Lung (tissue), 17 donors: ENCODE measurements at places on chromosomes 13 and 19. TPM values are rescaled to one million over a fixed set of nuclear protein-coding genes. Genes with fewer than 3 reads are reported as not detected.

ZNF296 gene
- 3.9 TPM for polyA plus RNA-seq

DNA sequence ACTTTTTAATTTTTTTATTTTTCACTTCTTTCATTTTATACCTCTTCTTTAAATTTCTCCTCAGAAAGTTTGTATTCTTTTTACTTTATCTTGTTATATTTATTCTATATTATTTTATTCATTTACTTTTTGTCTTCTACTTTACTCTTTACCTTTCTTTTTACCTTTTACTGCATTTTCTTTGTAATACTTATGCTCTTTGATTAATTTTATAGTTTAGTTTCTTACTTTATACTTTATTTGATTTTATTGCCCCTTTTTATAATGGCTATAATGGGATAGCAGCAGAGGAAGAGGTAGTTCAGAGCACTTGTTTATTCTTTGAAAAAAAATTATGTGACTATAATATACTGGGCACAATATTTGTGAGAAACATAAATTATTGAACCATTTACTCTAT is 542.6 kb upstream of the SPRY2 start:
- DNase-seq, result no peak

FSD1 gene
- 0.31 TPM for polyA plus RNA-seq

GRCh38 chr19:10353793-10354391 is 14.5 kb upstream of the ICAM3 start:
- peak; percentile 65 for DNase-seq

DNA sequence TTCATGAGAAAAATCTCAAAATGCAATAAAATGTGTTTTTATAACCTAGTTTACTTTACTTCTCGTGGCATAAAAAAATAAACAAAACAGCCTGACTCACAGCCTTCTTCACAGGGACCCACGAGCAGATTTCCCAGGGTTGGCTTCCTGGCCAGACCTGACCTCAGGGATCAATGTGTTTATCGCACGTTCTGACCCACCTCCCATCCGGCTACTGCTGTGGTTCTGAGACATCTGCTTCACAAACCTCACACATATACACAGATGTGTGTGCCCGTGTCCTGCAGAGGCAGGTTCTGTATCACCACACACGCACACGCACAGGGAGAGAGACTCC is 118.3 kb downstream of the COL4A2 start:
- DNase-seq, result no peak

- no peak for DNase-seq
Measured at GRCh38 chr19:1302533-1303239, 17.0 kb downstream of the EFNA2 start.

DNA sequence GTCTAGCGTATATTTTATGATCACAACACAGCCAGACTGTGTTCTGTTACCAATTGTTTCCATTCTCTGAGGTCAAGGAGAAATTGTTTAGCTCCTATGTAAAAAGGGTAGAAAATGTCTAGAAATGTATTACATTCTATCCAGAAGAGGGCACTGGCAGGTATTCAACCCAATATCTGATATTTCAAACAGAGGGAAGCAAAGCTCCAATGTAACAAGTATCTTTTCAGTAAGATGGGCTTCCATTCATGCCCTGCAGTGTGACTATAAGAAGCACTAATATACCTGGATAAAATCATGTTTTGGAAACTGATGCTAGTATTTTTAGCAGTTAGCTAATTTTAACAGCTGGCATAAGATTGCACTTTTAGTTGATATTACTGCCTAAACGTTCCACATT is 312.7 kb downstream of the FGF14 start:
- no peak for DNase-seq

TRPM4 gene
- polyA plus RNA-seq, result 24.9 TPM

NDUFB7 gene
- polyA plus RNA-seq, result 415 TPM

- DNase-seq, result no peak
Measured at GRCh38 chr13:44814836-44815235, 174.4 kb downstream of the NUFIP1 start.

RNF17 gene
- not detected for polyA plus RNA-seq

PRTN3 gene
- 18.5 TPM for polyA plus RNA-seq

ATP4B gene
- polyA plus RNA-seq, result not detected

- no peak for DNase-seq
Measured at GRCh38 chr13:51015973-51016372, 95.1 kb downstream of the C13orf42 start.

DNA sequence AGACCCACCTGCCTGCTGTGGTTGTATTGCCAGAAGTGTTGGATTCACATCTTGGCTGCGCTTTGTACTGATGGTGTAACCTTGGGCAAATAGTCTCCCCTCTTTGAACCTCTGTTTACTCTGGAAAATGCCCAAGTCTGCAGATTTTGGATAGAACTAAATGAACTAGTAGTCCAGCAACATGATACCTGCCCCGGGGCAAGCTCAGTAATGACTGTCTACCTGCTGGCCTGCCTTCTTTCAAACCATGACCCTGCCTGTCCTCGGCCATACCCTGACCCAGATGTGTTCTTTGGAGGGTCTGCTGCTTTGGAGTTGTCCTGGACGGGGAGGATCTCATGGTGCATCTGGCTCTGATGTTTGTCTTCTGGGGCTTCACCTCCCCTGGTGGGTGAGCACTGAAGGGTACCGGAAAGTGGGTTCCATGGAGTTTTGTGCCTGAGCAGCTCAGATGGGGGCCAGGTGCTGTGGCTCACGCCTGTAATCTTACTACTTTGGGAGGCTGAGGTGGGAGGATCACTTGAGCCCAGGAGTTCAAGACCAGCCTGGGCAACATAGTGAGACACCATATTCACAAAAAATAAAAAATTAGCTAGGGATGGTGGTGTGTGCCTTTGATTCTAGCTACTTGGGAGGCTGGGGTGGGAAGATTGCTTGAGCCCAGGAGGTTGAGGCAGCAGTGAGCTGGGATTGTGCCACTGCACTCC is 59.5 kb downstream of the TNFRSF19 start:
- DNase-seq, result no peak

DNA sequence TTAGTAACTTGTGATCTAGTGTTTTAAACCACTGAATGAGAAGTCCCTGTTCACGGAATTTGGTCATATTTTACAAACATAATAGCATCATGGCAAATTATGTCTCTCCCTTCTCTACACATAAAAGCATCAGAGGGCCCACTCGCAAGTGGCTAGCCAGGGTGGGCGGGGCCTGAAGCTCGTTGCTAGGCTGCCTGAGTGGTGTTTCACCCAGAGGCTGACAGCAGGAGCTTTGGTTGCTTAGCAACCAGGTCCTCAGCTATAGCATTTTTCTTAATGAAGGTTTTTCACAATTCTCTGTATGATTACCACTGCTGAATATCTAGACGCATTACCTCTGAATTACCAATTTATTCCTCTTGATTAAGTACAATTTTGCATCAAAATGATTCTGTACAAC is 126.5 kb downstream of the NALCN start:
- DNase-seq, result peak; percentile 51
